ENCODE measurements at places on chromosomes 16 and 17.

DNA sequence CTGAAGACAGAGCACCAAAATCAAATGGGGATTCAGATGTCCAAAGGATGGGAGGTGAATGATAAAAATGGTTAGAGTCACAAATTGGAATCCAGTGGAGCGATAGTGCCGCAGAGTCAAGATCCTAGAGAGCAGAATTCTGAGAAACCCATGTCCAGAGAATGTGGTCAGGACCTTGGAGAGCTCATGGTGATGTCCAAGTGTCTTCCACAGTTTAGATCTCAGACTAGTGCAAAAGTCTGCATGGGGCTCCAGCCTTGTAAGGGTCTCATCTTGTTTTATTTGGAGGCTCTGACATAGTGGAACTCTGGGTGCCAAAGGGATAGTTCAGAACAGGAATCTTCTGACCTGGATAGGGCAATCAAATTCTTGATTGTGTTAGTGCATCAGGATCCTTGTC is 245.9 kb upstream of the HSBP1 start:
- no peak for DNase-seq

GRCh38 chr16:15574614-15574948 is 68.4 kb downstream of the MARF1 start:
- no peak for DNase-seq

GRCh38 chr16:6374821-6375220 is 957.8 kb upstream of the RBFOX1 start:
- no peak for DNase-seq

DNA sequence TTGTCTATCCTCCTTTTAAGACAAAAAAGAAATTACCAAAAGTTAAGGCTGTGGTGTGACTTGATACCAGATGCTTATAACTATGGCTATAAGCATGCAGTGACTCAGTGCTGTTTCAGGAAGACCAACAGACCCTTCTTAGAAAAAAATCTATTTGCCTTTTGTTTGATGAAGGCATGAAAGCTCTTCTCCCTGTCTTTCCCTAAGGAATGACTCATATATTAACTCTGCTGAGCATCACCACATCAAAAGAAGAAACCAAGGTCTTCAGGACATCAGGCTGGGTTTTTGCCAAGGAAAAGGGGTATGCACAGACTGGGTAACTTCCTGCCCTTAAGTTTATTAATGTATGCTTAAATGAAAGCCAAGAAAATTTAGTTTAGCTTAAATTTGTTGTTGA is 47.1 kb downstream of the VMP1 start:
- no peak for DNase-seq

Measured in stimulated activated CD4-positive, alpha-beta T cell treated with anti-CD3 and anti-CD28 coated beads, Interleukin-2, amount 100 ng/mL, for 24 hours (primary cell).